Cortex of kidney (tissue), 1 donor: ENCODE measurements at places on chromosomes 2 and 18.

GRCh38 chr2:173684896-173685459 lies 280.2 kb downstream of the SP3 start:
- no peak for DNase-seq

- no peak for DNase-seq
Measured at GRCh38 chr2:183081911-183082310, 3.4 kb downstream of the DUSP19 start.

DNA sequence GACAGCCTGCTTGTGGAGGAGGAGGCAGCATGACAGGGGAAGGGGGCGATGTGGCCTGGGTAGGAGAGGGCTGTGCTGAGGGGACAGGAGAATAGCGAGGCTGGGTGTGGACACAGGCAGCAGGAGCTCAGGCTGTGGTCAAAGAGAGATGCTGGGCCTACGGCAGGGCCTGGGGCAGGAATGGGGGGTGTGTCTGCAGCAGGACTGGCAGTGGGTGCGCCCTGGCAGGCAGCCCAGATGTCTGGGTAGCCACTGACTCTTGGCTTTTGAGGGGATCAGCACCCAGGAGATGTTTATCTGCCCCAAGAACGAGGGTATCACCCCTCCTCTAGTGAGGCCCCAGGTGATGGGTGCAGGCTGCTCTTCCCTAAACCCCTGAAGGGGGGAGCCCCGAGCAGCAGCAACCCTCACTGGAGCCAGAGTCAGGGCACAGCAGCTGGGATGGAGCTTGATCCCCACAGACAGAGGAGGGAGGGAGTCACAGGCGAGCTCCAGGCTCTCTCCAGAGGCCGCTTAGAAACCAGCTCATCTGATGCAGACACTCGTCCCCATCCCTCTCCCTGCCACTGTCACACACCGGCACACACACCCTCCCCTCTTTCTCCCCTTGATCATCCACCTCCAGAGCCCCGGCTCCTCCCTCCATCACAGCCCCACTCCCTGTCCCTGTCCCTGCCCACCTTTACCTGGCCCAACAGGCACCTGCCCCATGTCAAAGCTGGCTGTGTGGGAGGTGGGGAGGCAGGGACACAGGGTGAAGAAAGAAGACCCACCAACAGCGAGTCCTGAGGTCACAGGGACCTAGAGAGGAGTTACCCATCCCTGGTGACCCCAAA lies 29.8 kb upstream of the TNS1 start:
- DNase-seq: no peak

- DNase-seq: no peak
Measured at GRCh38 chr18:35451032-35451431, 46.7 kb downstream of the INO80C start.

DNA sequence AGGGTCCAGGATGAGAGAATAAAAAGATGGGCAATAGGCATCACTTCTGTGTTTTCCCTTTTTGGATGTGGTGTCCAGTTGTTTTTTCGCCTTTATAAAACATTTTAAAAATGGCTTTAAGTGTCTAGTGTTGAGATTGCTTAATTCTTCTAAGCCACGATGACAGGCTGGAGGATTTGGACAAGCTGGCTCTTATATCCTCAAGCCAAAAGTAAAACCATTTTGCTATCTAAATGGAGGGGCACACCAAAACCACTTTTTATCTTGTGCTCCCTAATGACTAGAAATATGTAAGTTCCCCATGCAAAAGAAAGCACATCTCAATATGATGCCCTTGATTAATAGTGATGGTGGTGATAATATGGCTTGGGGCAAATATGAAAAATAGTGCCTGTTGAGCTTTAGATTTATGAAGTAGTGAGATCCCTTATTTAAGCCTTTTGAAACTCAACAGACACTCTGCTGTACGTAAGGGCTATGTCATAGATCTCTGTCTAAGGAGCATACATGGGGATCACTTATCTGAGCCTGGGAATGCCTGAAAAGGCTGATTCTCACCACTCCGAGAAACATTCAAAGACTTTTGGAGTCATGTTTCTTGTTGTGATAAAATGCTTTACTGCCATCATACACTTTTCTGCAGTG lies 185.5 kb downstream of the KCNS3 start:
- DNase-seq: no peak

GRCh38 chr2:232421189-232421785 lies 14.6 kb downstream of the ALPG start:
- DNase-seq: no peak

GRCh38 chr18:6681331-6681875 lies 48.1 kb upstream of the ARHGAP28 start:
- no peak for DNase-seq

GRCh38 chr2:138760676-138761075 lies 19.5 kb downstream of the NXPH2 start:
- DNase-seq: no peak

- DNase-seq: no peak
Measured at GRCh38 chr2:8197101-8197500, 484.8 kb upstream of the ID2 start.

- no peak for DNase-seq
Measured at GRCh38 chr18:62555135-62555534, 32.3 kb downstream of the ZCCHC2 start.

DNA sequence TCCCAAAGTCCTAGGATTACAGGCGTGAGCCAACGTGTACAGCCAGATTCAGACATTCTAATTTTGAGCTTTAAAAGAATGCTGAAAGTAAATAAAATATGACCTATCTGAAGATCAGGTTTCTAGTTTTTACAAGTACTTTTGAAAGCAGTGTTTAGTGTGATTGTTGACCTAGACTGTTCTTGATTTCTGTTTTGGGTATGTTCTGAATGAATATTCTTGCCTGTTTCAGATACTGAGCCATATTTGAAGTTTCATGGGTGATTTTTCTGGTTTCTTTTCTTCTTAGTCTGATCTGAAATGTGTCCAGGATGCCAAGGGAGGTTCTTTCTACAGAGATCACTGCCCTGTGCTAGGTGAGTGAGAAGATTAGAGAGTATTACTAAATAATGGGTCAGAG lies 37.2 kb downstream of the MIB1 start:
- no peak for DNase-seq

GRCh38 chr2:143229411-143229810 lies 100.2 kb downstream of the ARHGAP15 start:
- no peak for DNase-seq

DNA sequence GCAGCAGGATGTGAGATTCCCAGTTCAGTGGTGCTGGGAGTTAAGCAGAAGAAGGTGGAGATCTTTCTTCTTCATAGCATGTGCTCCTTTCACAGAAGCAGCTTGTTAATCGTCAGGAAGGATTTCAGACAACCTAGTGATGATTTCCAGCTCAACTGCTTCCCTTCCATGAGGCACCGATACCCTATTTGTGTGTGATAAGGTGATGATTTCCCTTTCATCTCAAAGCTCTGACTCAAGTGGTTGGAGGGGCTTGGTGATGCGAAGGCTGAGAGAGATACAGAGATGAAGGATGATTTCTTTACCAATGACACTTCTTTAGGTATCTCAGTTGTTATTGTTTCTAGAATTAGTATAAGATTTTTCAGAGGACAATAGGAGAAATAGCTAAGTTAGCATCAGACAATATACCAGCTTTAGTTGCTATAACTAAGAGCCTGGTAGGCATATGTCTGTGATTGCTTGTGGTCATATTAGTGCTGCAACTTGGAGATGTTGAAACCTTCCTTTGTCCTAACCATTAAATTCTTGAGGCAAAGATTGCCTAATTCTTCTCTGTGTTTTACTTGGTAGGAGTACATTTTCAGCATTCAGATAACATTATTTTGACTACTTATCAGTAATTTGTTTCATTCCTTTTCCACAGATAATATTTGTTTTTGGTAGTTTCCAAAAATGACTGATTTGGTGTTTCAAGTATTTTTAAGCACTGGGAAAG lies 111.3 kb downstream of the PLCL1 start:
- no peak for DNase-seq

GRCh38 chr2:134508391-134508790 lies 210.4 kb downstream of the TMEM163 start:
- no peak for DNase-seq

- DNase-seq: no peak
Measured at GRCh38 chr2:16394072-16394985, 271.3 kb downstream of the CYRIA start.

DNA sequence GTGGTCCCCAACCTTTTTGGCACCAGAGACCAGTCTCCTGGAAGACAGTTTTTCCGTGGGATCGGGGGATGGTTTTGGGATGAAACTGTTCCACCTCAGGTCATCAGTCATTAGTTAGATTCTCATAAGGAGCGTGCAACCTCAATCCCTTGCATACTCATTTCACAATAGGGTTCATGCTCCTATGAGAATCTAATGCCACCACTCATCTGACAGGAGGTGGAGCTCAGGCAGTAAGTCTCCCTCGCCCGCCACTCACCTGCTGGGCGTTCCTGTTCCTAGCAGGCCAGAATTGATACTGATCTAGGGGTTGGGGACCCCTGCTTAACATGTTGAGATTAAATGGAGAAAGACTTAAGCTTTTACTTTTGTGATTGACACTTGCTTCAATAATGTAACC lies 9.9 kb downstream of the NABP1 start:
- DNase-seq: no peak

DNA sequence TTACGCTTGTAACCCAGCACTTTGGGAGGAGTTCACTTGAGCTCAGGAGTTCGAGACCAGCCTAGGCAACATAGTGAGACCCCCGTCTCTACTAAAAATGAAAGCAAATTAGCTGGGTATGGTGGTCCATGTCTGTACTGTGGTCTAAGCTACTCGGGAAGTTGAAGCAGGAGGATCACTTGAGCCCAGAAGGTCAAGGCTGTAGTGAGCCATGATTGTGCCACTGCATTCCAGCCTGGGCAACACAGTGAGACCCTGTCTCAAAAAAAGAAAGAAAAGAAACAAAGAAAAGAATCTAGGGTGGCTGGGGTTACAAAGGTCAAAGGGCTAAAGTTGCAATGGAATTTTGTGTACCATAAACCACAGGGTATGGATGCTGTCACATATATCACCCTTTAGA lies 41.3 kb downstream of the KIF3C start:
- DNase-seq: no peak

GRCh38 chr18:10804126-10804525 lies 278.3 kb downstream of the NAPG start:
- no peak for DNase-seq

DNA sequence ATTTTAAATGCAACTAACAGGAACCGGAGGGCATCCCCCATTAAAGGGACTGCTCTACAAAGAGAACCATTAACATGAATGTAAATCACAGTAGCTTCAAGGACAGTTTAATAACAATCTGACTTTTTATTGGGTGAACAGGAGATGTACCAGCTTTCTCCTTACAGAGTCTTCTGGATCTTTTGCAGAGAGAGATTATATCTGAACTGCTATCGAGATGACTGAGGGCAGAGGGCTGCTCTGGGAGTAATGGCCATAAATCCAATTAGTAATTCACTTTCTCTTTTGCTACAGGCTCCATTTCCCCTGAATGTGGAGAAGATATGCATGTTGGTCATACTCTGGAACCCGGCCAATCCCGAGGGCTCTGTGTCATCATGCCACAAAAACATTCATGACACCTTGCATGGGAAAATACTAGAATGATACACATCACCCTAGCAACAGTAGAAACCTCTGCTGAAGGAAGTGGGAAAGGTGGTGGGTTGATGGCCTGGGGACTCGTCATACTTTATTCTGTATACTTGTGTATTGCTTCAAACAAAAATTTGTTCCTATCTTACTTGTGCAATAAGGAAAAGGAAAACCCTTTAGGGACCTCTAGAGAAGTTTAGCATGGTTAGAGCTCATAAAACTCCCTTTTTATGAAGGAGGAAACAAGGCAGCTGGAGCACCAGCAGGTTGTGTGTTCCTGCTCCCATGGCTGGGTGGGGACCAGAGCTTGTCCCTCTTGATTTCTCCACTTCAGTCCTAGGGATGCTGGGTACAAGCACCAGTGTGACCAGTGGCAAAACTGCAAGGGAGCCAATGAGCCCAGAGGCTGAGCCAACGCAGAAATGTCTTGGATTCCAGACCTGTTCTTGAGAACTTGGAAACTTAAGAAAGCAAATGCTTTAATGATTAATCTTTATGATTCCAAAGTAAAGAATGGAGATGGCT lies 26.0 kb downstream of the CTAGE1 start:
- no peak for DNase-seq

DNA sequence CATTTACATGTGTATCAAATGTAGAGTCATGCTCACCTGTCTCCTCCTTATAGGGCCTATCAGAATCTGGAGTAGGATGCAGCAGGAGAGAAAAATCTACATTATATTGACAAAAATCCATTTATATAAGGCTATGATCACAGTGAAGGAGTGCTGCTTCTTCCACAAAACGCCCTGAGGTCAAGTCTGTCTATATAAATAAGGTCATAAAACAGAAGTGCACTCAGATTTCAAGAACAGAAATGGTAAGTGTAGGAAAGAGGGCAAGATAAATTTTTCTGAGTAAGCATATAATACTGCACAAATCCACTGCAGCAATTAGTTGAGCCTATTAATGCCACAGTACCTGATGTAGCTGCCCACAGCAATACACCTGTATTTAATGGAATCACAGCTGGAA lies 51.8 kb downstream of the COL5A2 start:
- no peak for DNase-seq

DNA sequence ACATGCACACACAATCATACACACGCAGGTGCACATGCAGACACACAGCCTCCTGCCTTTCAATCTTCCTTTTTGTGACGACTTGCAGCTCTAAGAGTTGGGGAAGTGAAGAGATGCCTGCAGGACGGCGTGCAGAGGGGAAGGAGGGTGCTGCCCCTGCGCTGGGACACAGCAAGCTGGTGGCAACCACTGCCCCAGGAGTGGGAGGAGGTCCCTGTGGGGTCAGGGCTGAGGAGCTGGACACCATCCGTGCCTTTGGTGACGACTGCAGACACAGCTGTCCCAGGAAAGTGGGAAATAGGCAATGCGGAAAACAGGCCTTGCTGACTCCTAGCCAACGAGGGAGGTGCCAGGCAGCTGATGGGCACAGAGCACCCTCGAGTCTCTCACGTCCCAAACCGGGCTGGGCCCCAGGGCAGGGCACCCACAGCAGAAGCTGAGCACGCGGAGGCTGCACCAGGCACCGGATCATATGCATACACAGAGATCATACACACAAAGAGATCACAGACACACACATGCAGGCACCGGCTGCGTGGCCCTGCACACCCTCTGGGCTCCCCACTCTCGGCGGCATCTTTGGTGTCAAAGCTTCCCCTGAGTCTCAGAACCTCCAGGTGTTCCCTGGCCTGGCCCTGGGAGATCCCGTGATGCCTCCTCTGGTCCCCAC lies 146.1 kb downstream of the PXDN start:
- DNase-seq: no peak

DNA sequence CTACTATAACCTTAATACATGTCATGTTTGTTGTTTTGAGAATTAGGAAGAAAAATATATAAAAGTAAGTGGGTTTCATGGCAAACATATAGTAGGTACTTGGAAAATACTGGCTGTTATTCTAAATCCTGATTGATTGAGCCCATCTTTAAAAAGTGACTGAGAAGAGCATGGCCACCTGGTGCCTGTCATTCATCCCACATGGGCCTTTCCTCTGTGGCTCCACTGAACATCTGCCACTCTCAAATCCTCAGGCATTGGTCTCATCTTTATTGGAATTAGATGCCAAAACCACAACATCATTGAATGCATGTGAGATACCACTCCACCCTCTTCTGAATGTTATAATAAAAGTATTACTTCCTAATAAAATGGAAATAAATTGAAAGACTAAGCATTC lies 101.6 kb upstream of the TTN start:
- DNase-seq: no peak
